A549 (cell line): ENCODE measurements at places on chromosomes 7 and 10.

GRCh38 chr7:155208681-155209477 is 88.8 kb upstream of the INSIG1 start:
- peak; percentile 63 for DNase-seq

DNA sequence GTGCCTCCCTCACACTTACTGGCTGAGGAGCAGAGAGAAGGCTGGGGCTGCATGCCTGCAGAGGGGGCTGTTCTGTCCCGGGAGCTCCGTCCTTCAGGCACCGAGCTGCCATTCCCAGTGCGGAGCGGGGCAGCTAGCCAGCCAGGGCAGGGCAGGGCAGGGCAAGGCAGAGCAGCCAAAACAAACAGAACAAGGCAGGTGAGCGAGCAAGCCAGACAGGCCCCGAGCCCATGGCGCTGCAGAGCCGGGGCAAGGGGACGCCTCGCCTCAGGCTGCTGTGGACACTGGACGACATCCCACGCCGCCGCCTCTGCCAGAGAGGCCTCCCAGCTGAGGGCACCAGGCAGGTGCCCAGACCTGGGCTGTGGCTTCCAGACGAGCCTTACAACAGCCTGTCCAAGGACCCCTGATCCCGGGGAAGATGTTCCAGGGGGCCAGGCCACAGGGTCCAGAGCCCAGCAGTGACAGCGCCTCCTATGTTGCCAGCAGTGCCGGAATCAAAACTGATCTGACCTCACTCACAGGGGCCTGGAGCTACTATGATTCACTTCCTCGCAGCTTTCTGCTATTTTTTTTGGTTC is 8.2 kb upstream of the NDST2 start:
- DNase-seq = no peak

GRCh38 chr10:124182088-124182541 is 88.7 kb upstream of the CHST15 start:
- no peak for DNase-seq

DNA sequence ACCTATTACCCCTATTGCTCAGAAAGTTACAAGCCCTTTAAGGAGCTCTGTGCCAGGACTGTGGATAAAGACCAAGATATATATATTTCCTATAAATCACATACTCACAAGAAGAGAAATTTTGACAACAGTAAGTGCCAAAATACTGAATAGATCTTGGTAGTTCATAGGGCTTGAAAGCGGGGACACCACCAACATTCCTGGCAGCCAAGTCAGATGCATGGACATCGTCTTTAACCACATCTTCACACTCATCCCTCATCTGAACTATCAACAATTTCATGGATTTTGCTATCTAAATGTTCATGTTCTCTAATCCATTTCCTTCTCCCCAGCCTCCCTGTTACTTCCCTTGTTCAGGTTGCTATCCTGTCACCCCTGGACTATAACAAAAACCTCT is 67.5 kb upstream of the LRRC17 start:
- no peak for DNase-seq
